T-cell (primary cell): ENCODE measurements at places on chromosomes 4 and X. TPM values are rescaled to one million over a fixed set of nuclear protein-coding genes. Genes with fewer than 3 reads are reported as not detected.

- H3K4me1 ChIP-seq = no peaks in the 10 kb centered on the region
- peaks cover 20% of the 10 kb centered on the region for H3K36me3 ChIP-seq
- H3K27me3 ChIP-seq = no peaks in the 10 kb centered on the region
These were observed at the start of gene FAM50A for GRCh38 chrX:154443992-154444754. FAM50A (plus strand) TSS chrX:154444141; CDS start chrX:154444236, 95 bp downstream.

- no peak overlapping the region for H3K27ac ChIP-seq
- H3K4me1 ChIP-seq = no peaks in the 10 kb centered on the region
- H3K36me3 ChIP-seq = no peaks in the 10 kb centered on the region
- H3K4me3 ChIP-seq = no peak overlapping the region
These were observed 48.4 kb downstream of the ARHGAP10 start for GRCh38 chr4:147780137-147780777.

GRCh38 chr4:3721627-3722026 lies 44.6 kb upstream of the ADRA2C start:
- peaks cover 68% of the 10 kb centered on the region for H3K27me3 ChIP-seq
- DNase-seq = no peak
- H3K27ac ChIP-seq = no peak overlapping the region
- H3K4me1 ChIP-seq = no peaks in the 10 kb centered on the region
- H3K4me3 ChIP-seq = no peak overlapping the region

DNA sequence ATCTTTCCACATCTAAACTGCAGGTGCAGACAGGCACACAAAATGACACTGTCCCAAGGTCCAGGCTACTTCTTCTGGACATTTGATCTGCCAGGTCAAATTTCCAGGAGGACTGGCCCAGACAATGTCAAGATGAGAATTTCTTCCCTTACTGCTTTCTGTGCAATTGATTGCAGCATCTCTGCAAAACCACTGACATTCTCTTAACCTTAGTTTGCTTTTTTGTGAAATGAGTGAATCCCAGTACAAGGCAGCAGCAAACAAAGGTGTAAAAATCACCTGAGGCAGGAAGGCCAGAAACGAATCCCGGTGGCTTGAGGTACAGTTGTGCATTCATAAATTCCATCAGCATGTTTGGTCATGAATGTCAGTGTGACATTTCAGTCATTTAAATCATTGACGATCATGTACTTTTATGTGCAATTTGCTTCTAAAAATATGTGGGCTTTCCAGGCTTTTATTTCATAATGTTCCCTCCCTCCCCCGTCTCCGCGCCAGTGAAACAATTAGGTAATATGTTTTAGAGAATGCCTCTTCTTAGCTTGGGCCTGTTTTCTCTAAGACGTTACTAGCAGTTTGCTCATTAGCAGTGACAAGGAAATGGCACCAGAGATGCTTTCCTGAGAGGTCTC lies 39.1 kb downstream of the NHS start:
- no peaks in the 10 kb centered on the region for H3K36me3 ChIP-seq
- H3K27me3 ChIP-seq = no peaks in the 10 kb centered on the region
- no peaks in the 10 kb centered on the region for H3K4me1 ChIP-seq
- no peak overlapping the region for H3K27ac ChIP-seq
- no peak for DNase-seq
- no peak overlapping the region for H3K4me3 ChIP-seq

GRCh38 chrX:966396-967070 lies 245.9 kb downstream of the CRLF2 start:
- DNase-seq = no peak
- H3K27me3 ChIP-seq = no peaks in the 10 kb centered on the region
- no peaks in the 10 kb centered on the region for H3K4me1 ChIP-seq
- no peak overlapping the region for H3K4me3 ChIP-seq
- no peaks in the 10 kb centered on the region for H3K36me3 ChIP-seq
- H3K27ac ChIP-seq = no peak overlapping the region

Gene QRFPR
- total RNA-seq = not detected

- no peaks in the 10 kb centered on the region for H3K36me3 ChIP-seq
- no peak overlapping the region for H3K27ac ChIP-seq
- no peaks in the 10 kb centered on the region for H3K27me3 ChIP-seq
- no peak overlapping the region for H3K4me3 ChIP-seq
These were observed 411 bp upstream of the GPRASP1 start for GRCh38 chrX:102650903-102651241.

Gene C4orf54
- total RNA-seq = not detected
